ENCODE measurements at places on chromosomes 1 and 21. TPM values are rescaled to one million over a fixed set of nuclear protein-coding genes. Genes with fewer than 3 reads are reported as not detected.

Gene FCRL3
- total RNA-seq: 0.24 TPM

DNA sequence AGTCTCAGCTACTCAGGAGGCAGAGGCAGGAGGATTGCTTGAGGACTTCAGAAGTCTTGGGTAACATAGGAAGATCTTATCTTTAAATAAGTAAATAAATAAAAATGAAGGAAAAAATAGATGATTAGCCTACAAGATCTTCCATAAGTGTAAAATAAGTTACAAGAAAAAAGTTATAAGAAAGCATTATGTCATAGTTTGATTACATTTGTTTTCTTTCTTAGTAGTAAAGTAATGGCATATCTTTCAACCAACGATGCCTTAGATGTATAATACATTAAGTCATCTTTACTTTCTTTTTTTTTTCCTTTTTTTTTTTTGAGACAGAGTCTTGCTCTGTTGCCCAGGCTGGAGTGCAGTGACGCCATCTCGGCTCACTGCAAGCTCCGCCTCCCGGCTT, 46.5 kb downstream of the SNRPE start:
- no peak for DNase-seq

Gene ACBD3
- 27.4 TPM for total RNA-seq

- peak; percentile 73 for DNase-seq
These were observed at the start of gene ASAP3 for GRCh38 chr1:23483321-23484252. Gene ASAP3, minus strand, starts transcription at chr1:23484179. Its CDS starts 46 bp downstream, at chr1:23484133.

- DNase-seq: no peak
These were observed 116.0 kb downstream of the TOMM20 start for GRCh38 chr1:235012436-235013210.

Gene LACTBL1
- not detected for total RNA-seq

- DNase-seq: no peak
These were observed 70.2 kb downstream of the CCDC30 start for GRCh38 chr1:42533101-42533863.

DNA sequence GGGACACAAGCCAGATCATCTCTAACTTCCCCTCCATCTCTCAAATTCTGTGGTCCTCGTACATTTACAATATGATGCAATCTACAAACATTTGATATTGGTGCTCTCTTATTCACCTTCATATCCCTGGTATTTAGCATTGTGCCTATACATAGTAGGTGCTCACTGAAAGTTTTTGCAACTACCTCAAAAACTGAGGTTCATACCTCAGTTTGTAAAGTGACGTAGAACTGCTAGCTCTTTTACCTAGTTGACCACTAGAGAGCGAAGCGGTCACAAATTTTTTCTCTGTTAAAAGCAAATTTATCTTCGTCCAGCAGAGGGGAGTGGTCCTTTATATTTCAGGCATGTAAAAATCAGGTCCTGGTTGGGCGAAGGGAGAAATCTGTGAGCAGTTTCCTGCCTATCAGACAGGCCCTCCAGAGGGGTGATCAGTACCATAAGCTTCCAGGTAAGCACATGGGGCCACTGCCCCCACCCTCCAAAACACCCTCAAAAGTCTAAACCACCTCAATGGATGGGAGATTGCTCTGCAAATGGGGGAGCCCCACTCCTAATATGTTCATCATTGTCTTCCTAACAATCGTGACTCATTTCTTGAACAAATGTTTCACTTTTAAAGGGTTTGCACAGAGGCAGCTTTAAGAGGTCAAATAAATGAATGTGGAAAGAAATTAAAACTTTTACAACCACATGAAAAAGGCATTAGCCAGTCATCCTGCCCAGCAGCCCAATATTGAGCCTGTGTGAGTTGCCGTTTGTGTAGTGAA, 10.6 kb upstream of the HLCS start:
- DNase-seq: no peak

DNA sequence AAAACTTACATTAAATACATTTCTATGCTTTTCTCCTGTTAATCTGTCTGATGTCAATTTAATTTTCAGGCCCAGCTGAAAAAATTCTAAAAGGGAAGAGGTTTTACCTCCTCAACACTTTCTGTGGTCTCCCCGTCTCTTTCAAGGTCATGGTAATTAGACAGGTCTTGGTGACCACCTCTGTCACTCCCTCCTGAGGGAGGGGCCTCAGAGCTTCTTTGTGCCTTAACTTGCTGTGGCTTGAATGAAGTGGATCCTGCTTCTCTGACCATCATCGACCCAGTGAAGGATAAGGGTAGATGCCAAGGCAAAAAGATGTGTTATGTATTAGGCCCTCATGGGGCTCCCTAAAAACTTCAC, 40.8 kb upstream of the OSBPL9 start:
- no peak for DNase-seq

DNA sequence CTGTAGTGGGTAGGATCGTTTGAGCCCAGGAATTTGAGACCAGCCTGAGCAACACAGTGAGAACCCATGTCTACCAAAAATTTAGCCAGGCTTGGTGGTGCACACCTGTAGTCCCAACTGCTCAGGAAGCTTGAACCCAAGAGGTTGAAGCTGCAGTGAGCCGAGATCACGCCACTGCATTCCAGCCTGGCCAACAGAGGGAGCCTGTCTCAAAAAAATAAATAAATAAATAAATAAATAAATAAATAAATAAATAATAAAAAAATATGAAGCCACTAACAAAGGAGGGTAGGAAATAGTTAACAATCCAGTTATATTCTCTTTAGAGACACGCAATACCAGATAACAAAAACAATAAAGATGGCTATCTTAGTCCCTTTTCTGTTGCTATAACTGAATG, 11.9 kb upstream of the CBR3 start:
- DNase-seq: no peak

DNA sequence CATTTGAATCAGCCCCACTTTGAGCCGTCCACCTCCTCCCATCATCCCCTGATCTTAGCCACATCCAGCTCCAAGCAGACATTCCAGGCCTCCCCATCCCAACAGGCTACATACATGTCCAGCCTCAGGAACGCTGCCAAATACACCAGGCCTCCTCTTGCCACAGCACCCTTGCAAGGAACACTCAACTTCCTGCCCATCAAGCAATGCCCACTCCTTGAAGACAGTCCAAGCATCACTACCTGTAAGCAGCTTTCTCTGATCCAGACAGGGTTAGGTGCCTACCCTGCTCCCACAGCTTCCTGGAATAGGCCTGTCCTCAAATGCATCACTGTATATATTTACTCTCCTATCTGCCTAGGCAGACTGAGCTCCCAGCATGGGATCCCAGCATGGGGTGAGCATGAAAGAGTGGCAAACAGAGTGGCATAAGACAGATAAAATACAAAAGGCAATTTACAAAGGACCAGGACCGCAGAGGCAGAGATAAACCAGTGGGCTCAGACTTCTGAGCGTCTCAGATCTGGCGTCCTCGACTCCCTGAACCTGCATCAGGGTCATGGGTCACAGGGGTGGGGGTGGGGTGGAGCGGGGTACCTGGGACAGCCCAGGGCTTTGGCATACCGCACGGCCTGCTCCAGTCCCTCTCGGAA, 816 bp downstream of the HYI start:
- no peak for DNase-seq

- DNase-seq: no peak
These were observed 103.7 kb downstream of the CCDC185 start for GRCh38 chr1:223496883-223497282.

DNA sequence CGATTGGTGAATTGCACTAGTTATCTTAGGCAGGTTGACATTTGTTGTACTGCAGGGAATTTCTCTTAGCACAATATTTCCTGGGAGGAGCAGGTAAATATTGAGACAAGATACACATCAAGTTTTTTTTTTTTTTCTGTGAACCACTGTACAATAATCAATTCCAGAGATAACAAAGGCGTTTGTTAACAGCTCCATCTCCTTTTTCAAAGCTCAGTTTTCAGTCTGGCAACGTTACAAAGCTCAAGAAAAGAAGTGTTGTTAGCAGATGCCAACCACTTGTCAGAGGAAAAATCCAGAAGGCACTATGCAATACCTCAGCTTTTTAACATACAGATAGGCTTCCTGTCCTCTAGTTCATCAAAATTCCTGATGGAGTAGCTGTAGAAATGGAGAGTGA, 40.9 kb upstream of the DAB1 start:
- DNase-seq: no peak

DNA sequence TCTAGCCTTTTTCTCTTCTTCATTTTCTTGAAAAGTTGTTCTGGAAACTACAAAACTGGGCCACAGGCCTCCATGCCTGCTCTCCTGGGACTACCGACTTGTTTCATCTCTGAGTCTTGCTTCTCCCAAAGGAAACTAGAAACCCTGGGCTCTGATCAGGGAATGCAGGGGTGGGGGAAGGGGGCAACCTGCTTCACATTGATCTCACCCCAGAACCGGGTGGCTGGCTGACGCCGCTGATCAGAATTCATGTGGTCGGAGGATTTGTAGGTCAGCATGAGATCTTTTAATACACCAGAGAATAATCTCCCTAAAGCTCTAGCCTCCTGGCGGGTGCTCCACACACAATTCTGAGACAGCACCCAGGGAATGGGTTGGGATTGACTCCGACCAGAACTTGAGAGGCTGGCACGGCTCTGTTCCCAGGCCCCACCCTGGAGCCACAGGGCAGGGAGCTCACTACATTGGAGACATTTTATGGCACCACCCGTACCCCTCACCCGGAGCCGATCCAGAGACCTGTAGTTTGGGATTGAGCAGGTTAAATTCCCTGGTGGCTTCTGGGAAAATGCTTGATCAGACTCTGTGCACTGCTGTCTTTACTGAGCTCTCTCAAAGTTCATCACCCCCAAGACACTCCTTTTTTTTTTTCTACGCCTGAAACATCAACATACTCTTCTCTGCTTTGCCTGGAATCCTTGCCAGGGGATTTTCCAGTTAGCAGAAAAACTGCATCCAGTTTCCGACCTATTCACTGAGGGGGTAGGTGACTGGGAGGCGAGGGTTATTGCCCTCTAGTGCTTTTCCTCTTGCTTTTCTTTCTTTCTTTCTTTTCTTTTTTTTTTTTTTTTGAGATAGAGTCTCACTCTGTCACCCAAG, 12.2 kb upstream of the ARHGEF10L start:
- no peak for DNase-seq

- DNase-seq: no peak
These were observed 65.7 kb downstream of the PEX14 start for GRCh38 chr1:10540277-10541005.

- DNase-seq: no peak
These were observed 829 bp downstream of the KCNE1 start for GRCh38 chr21:34511181-34511580.

DNA sequence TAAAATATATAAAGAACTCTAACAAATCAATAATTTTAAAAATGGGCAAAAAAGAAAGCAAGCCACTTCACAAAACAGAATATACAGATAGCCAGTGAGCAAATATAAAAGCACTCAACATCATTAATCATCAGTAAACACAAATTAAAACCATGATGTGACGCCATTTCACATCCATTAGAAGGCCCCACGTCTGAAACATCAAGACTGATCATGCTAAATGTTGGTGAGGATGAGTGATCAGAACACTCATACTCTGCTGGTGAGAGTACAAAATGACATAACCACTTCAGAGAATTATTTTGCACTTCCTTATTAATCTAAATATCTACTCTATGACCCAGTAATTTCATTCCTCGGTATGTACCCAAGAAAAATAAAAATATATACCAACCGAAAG, 512.2 kb upstream of the NR5A2 start:
- DNase-seq: no peak

GRCh38 chr1:220274251-220274855, 2.1 kb upstream of the RAB3GAP2 start:
- no peak for DNase-seq

- DNase-seq: no peak
These were observed 7.6 kb downstream of the EPHX4 start for GRCh38 chr1:92037400-92037799.

- peak; percentile 86 for DNase-seq
These were observed 19.1 kb upstream of the NCF2 start for GRCh38 chr1:183609313-183609712.

DNA sequence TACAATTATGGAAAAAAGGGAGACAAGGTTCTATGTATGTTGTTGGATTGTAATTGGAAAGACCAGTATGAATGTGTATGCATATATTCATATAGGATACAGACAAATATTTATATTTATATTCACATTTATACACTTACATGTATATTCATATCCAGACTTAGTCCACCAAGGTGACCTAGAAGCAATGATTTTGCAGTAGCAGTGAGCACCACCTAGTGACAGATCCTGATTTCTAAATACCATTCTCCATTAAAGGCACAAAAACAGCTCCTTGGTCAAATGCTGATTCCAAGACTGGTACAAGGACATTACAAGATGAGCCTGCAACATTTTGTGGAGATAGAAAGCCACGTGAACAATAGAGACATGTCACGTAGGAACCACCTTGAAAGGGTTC, 153.4 kb downstream of the SDCCAG8 start:
- DNase-seq: no peak

DNA sequence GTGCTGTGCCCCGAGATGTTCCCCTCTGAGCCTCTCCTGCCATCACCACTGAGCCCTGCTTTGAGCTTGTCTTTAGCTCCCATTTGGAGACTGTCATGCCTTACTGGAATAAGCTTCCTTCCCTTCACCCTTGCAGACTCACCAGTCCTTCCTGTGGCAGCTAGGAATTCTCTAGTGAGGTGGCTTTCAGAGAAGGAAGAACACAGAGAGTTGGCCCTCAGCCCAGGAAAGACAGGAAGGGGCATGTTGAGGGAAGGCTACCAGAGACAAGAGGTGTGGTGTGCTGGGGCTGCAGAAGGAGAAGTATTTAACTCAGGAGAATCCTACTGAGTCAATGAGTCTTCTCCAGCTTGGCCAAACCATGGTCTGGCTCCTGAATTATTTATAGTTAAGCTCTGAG, 76.3 kb downstream of the UCK2 start:
- DNase-seq: no peak

GRCh38 chr1:231885209-231885854, 258.7 kb downstream of the DISC1 start:
- no peak for DNase-seq

GRCh38 chr1:14294860-14295536, 303.5 kb upstream of the KAZN start:
- no peak for DNase-seq

- no peak for DNase-seq
These were observed at the start of gene ELAVL4 for GRCh38 chr1:50108497-50109059. Gene ELAVL4, plus strand, starts transcription at chr1:50108920. Its CDS starts 270 bp downstream, at chr1:50109190.

DNA sequence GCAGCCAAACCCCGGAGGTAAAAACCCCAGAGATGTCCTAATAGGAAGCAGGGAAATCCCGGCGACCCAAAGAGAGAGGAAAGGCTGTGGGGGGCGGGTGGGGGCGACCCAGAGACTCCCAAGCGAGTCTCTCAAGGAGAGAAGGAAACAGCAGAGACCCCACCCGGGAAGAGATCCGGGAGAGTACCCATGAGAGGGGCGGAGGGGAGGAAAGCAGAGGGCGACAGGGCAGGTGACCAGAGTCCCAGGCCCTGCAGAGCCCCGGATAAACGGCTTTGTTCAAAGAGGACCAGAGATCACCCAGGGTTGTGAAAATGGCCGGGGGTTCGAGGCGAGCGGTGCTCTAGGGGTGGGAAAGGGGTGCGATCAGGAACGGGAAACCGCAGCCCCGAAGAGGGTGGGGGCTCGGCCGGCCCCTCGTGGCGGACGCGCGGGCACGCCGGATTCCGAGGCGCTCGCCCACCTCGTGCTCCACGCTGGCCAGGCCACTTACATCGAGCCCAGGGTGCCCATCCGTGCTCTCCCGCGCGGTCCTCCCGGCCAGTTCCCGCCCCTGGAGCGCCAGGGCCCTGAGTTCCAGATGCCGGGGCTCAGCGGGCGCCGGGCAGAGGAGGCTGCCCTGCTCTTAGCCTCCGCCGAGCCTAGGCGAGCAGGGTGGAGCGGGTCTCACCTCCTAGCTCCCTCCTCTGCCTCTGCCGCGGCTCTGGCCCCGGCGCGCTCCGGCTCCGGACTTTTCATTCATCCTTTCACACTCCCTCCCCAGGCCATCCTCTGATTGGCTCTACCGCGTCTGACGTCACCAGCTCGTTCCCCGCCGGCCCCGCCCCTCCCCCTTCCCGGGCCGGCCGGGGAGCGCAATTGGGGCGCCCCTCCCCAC, 52.3 kb downstream of the RHBG start:
- DNase-seq: peak; percentile 86

All from Right ventricle myocardium inferior (tissue), 1 donor.